Renal pelvis (tissue), 12 donors: ENCODE measurements at places on chromosomes 2 and 18. TPM values are rescaled to one million over a fixed set of nuclear protein-coding genes. Genes with fewer than 3 reads are reported as not detected.

ACTR3 gene
- polyA plus RNA-seq: 179 TPM

REG3A gene
- polyA plus RNA-seq: not detected

TMEM178A gene
- polyA plus RNA-seq: 93.3 TPM

CRYGA gene
- polyA plus RNA-seq: not detected

PLGLB1 gene
- 19.8 TPM for polyA plus RNA-seq

TUBA4B gene
- 1.1 TPM for polyA plus RNA-seq

AKAIN1 gene
- not detected for polyA plus RNA-seq

RETREG2 gene
- 113 TPM for polyA plus RNA-seq

HOXD12 gene
- polyA plus RNA-seq: 1.1 TPM

FBXO48 gene
- 2.5 TPM for polyA plus RNA-seq

SOX11 gene
- polyA plus RNA-seq: 17.3 TPM

ATAD2B gene
- 20.7 TPM for polyA plus RNA-seq

RAPH1 gene
- 13.4 TPM for polyA plus RNA-seq

BOK gene
- polyA plus RNA-seq: 24.7 TPM

SCYGR4 gene
- not detected for polyA plus RNA-seq

SOCS6 gene
- 28.4 TPM for polyA plus RNA-seq

APLF gene
- polyA plus RNA-seq: 3.8 TPM

MGAT4A gene
- 32.0 TPM for polyA plus RNA-seq

PAPOLG gene
- 23.0 TPM for polyA plus RNA-seq

TMEM214 gene
- polyA plus RNA-seq: 68.9 TPM

CRIM1 gene
- 84.1 TPM for polyA plus RNA-seq

EPB41L3 gene
- 56.0 TPM for polyA plus RNA-seq

ZNF521 gene
- 41.0 TPM for polyA plus RNA-seq

XDH gene
- 0.31 TPM for polyA plus RNA-seq

GLI2 gene
- 13.4 TPM for polyA plus RNA-seq

GNAL gene
- polyA plus RNA-seq: 5.8 TPM

GAL3ST2 gene
- 0.88 TPM for polyA plus RNA-seq

FIGN gene
- 12.6 TPM for polyA plus RNA-seq

FAM124B gene
- polyA plus RNA-seq: 2.3 TPM

FHOD3 gene
- polyA plus RNA-seq: 36.0 TPM

ATG9A gene
- polyA plus RNA-seq: 48.4 TPM

ZNF804A gene
- 2.0 TPM for polyA plus RNA-seq

MEP1B gene
- polyA plus RNA-seq: 0.44 TPM

TIMM21 gene
- polyA plus RNA-seq: 60.5 TPM

SATB2 gene
- polyA plus RNA-seq: 10.8 TPM

LANCL1 gene
- polyA plus RNA-seq: 82.4 TPM

OR6B2 gene
- polyA plus RNA-seq: not detected

EVX2 gene
- not detected for polyA plus RNA-seq

ACTG2 gene
- 1.9 TPM for polyA plus RNA-seq

EMILIN2 gene
- polyA plus RNA-seq: 14.5 TPM

COL3A1 gene
- 906 TPM for polyA plus RNA-seq

ELOA2 gene
- 0.16 TPM for polyA plus RNA-seq

THAP4 gene
- polyA plus RNA-seq: 68.4 TPM

POTEI gene
- 0.16 TPM for polyA plus RNA-seq

RESP18 gene
- not detected for polyA plus RNA-seq

CYTIP gene
- 1.7 TPM for polyA plus RNA-seq

HSPE1 gene
- 309 TPM for polyA plus RNA-seq

GKN2 gene
- not detected for polyA plus RNA-seq

GPR35 gene
- 4.2 TPM for polyA plus RNA-seq

NCKAP1 gene
- 113 TPM for polyA plus RNA-seq

PSMA8 gene
- polyA plus RNA-seq: not detected

HAAO gene
- polyA plus RNA-seq: 53.6 TPM

ADAM17 gene
- polyA plus RNA-seq: 37.3 TPM

TTLL4 gene
- 44.1 TPM for polyA plus RNA-seq

SERPINE2 gene
- polyA plus RNA-seq: 112 TPM

PRSS56 gene
- not detected for polyA plus RNA-seq
